ENCODE measurements at places on chromosomes 5 and 9.

DNA sequence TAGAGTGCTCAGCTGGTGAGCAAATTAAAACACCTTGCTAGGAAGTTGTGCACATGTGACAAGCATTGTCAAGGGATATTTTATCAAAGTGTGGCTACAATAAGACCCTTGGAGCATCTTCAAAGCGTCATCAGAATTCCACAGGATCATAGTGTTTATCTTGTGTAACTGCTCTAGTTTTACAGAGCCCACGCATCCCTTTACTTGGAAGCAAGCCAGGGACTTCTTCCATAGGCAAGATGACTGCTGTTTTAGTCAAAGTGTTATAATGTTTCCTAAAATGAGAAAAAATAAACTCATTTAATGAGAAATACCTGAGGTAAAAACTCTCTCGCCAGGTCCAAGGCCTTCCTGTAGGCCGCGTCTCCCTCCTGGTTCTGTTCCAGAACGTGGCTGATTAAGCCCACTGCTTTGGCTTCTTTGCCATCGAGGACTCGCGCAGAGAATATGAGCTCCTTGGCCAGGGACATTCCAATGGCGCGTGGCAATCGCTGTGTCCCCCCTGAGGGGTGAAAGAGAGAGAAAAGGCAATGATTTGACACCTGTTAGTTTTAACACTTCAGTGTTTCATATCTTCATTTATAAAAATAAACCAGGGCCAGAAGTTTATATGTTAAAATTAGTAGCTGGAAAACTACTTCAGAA, 141.1 kb downstream of the AUH start:
- DNase-seq = no peak

- no peak for DNase-seq
Observed at GRCh38 chr9:20315677-20316076, 306.6 kb downstream of the MLLT3 start.

GRCh38 chr9:76181020-76181641, 213.1 kb downstream of the RFK start:
- no peak for DNase-seq

DNA sequence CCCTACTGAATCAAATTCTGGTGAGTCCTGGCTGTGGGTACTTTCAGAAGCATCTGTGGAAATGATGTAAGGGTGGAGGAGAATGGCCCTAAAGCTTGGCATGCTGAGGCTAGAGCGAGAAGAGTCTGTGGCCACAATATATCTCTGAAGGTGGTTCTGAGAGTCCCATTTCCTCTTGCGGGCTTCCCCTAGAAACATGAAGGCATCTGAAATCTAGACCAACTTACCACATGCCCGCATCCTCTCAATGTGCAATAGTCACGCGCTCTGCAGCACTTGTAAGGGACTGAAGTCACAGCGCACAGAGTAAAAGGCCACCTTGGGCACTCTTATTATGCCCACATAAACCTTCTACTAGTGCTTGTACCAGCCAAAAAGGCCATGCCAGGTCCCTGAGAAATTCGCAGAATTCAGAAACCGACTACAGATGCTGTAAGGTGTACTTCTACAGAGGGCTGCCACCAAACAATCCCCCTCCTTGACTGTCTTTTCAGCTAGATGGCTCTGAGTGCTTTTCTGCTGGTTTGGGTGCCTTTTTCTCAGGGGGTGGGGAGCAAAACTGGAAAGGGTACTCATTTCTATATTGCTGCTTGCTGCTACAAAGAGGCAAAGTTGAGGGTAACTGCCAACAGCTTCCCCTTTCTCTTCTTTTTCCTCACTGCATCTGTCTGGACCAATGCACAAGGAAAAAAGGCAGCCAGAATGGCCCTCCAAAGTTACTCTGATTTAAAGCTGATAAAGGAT, 107.3 kb downstream of the ZDHHC21 start:
- DNase-seq = no peak

- no peak for DNase-seq
Observed at GRCh38 chr9:96554801-96555566, 64.7 kb downstream of the CDC14B start.

DNA sequence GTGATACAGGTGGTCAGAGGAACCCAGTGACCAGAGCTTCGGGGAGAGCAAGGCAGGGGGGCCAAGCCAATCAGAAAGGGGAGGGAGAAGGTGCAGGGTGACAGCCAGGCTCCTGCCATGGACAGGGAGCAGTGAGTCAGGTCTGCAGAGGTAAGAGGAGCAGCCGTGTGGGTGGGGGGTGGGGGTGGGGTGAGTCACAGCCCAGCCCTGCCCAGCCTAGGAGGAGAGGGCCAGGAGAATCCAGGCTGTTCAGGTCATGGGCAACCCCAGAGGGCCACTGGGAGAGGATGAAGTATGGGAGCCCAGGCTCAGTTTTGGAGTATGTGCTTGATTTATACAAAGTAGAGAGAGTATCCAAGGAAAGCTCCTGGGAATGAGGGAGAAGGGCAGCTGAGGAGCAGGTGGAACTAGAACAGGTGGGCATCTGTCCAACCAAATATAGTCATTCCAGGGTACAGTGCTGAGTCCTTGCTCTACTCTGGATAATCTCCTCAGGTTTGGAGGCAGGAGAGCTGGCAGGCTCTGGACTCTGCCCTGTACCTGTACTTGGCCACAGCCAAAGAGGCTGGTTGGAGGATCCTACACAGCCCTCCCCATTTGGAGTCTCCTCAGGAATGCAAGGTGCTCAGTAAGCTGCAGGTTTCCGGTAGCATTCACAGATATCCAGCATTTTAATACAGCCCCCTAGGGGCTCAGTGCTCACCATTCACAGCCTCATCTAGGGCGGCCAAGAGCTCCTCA, 1.6 kb downstream of the HBEGF start:
- no peak for DNase-seq

GRCh38 chr9:119827126-119827525, 457.9 kb upstream of the BRINP1 start:
- no peak for DNase-seq

DNA sequence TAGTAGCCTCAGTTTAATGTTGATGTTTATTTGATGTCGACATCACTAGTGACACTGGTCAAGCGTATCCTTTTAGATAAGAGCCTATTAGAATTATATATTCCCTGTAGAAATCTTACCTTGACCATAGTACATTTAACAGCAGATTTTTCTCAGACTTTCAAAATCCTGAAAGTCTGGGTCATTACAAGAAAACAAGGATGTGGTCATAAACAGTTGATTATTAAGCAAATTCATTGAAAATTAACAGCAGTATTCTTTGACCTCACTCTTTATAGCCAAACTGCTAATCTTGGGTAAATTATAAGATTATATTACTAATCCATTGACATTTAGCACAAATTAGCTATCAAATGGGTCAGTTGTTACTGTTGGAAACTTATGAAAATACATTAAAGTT, 83.4 kb downstream of the GHR start:
- no peak for DNase-seq
